ENCODE measurements at places on chromosomes 12 and 14.

DNA sequence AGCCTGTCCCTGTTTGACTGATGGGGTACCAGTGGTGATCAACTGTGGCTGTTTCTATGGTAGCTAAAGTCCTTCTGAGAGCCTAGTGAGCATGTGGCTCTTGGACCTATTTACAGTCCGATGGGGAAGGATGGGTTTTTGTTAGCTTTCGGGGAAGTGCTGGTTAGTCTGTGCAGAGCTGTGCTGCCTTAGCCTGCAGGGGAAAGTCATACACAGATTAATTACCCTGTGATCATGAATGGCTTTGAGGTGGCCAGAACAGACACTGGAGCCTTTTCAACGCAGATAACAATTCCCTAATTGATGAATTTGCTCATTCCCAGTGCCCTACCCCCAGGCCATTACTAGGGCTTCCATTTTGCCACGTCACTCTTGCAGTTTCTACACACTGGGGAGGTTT is 99.7 kb downstream of the WSCD2 start:
- DNase-seq: no peak

DNA sequence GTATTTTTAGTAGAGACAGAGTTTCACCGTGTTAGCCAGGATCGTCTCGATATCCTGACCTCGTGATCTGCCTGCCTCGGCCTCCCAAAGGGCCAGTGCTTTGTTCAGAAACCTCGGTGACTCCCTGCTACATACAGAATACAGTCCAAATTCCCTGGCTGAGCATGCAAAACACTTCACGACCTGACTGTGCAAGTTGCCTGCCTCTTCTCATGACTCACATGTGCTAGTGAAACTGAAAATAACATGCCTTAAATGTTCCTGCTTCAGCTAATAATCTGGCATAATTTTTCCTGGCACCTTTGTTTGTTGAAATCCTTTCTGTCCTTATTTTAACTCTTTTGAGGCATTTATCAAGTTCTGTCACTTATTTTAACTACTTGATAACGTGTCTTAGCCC is 8.2 kb downstream of the DMAC2L start:
- no peak for DNase-seq

GRCh38 chr12:15931590-15932053 is 20.5 kb downstream of the DERA start:
- DNase-seq: no peak

GRCh38 chr12:125249066-125249824 is 184.0 kb downstream of the AACS start:
- no peak for DNase-seq

GRCh38 chr12:20154052-20154451 is 214.3 kb upstream of the PDE3A start:
- peak; percentile 60 for DNase-seq

DNA sequence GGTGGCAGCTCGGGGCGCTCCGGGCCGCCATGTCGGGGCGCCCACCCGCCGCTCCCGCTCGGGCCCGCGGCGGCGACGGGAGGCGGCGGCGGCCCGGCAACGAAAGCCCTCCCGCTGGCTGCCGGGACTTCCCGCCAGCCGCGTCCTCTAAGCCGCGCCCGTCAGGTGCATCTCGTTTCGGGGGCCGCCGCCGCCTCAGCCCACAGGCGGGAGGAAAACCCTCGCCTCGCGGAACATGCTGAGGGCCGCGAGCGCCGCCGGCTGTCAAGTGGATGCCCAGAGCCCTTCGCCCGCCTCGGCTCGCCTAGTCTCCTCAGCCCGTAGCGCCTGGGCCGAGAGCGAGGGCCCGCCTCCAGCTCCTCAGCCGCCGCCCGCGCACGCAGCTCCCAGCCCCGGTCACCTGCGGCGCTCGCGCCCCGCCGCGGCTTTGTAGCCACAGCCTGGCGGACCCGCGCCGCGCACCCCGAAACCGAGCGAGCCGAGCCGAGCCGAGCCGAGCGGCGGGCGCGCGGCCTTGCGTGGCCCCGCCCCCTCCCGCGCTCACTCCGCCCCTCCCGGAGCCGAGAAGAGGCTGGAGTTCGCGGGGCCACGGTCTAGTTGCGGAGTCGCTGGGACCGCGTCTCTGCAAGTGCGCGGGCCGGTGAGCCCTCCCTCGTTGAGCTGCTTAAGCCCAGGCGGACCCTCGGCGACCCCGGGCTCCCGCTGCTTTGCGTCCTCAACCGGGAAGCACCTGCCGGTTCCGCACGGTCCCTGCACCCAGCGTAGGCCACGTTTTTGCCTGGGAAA is at the start of gene EML5:
EML5 (minus strand) TSS at position 481 of the 786 bp plus-strand sequence; CDS start at position 31, 450 bp downstream.
- peak; percentile 94 for DNase-seq

- no peak for DNase-seq
Observed at GRCh38 chr12:99567072-99567471, 80.5 kb upstream of the GARIN6 start.

GRCh38 chr14:50795142-50795541 is 35.8 kb downstream of the NIN start:
- DNase-seq: no peak

DNA sequence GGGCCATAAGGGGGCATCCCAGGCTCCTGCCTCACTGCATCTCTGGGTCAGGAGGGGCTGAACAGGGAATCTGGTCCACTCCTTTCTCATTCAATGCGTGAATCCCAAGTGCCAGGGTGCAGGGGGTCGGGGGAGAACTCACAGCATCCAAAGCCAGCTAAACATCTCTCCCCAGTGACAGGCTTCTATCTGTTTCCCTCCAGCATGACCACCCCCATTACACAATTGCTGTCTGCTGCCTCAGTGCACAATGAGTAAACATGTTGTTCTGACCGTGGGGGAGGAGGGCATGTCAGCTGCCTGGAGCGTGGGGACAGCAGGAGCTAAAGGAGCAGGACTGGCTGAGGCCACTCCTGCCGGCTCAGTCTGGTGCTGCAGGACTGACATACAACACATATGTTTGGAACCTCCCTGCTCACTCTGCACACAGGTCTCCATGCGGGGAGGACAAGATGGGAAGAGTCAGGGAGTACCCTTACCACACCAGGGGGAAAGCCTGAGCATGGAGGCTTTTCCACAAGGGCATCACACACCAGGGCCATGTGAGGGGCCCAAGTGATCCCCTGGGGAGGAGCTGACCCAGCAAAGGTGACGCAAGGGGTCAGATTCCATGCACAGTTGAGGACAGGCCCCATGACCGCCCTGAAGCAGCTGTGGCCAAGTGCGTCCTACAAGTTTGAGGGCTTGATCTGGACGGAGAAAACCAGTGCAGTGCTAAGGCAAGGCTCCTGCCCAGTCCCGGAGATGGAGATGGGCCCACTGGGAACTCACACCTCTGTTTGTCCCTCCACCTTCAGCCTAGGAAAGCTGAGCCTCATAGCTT is 1.4 kb downstream of the TNS2 start:
- peak; percentile 73 for DNase-seq

- DNase-seq: no peak
Observed at GRCh38 chr14:87888136-87888999, 104.6 kb downstream of the GALC start.

GRCh38 chr12:16603916-16604575 is 1.9 kb downstream of the LMO3 start:
- no peak for DNase-seq

GRCh38 chr14:78195431-78195830 is 25.3 kb downstream of the NRXN3 start:
- no peak for DNase-seq

- DNase-seq: no peak
Observed at GRCh38 chr14:48251290-48251689, 575.9 kb upstream of the MDGA2 start.

DNA sequence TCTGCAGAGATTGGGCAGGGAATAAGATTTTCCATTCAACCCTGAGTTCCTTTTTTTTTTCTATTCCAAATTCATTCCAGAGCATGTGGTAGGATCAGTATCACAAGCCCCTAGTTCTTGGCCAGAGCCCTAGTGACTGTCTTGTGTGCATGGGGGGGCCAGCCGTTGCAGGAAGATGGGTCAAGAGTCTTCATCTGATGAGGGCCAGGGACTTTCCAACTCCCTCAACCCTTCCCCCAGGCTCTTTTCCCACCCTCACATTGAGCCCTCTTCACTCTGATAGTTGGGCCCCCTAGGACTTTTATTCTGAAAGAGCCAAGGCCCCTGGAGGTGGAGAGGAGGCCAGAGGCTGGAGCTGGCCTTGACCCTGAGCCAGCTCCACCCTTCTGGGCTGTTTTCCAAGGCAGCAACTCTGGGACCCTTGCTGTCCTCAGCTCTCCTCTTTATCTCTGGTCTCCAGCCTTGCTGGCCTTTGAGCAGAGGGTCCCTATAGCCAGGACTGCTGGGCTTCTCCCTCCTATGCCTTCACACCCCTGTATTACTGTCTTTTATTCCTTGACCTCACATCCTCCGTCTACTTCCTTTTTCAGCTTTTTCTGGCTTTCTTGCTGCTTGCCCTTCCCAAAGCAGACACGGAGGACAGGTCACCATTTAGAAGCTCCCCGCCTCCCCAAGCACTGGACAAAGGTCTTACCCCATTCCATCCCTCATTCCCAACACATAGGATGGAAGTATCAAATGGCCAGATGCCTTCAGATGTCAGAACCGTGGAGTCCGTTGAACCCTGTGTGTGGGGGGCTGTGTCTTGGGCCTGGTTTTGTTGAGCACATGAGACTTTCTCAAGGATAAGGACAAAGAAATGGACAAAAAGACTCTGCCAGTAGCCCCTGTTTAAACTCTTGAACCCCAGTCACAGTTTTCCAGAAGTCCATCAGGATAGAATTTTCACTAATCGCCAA is 5.6 kb downstream of the RBP5 start:
- no peak for DNase-seq

DNA sequence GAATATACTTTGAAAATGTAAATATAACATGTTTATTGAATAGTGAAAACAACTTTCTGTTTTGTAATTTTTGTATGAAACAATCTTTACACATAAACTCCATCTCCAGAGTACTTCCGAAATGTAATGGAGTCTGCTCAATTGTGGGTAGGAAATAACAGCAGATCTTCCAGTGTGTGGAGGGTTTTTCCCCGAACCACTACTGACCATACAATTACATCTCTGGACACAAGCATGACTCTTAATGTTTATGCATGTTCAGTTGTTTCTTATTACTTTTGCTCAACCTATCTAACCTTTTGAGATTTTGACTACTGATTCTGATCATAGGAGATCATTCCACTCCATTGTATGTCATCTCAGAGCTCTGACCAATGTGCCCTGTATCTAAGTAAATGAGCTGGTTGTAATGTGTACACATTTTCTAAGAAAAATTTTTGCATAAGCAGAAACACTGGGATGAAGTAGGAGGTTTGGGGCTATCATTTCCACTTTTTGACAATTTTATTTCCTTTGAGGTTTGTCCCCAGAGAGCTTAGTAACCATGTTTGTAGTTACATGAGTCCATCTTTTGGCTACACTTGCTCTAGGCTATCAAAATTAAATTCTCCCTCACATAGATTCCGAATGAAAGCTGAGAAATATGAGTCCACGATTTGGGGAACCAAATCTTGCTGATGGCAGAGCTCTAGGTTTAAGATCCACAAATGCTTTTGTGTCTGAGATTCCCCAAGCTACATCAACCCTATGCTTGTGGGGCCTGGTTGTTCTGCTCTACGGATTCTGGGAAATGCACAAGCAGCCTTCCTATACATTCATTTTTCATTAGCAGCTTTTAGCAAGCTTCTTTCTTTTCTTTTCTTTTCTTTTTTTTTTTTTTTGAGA is 21.4 kb upstream of the CLEC4D start:
- DNase-seq: no peak

DNA sequence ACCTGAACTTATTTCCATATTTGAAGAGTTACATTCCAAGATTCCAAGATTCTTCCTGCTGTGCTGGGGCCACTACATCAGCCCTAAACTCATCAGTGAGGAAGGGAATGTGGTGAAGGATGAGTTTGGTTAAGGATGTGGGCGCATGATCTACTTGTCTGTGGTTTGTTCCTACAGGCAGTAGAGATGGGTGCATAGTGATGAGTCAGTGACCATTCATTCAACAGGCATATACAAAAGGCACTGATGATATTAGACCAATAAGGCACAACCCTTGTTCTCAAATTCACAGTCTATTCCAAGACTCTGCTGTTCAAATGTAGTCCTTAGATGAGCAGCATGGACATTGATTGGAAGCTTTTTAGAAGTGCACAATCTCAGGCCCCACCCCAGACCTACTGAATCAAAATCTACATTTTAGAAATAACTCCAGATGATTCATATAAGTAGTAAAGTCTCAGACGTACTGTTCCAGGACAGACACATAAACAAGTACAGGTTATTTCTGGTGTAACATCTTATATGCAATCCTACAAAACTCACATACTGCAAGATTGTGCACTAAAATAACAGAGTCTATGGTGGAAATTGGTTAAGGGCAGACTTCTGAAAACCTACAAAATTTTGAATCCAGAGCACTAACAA is 47.7 kb upstream of the MAP3K9 start:
- DNase-seq: no peak

DNA sequence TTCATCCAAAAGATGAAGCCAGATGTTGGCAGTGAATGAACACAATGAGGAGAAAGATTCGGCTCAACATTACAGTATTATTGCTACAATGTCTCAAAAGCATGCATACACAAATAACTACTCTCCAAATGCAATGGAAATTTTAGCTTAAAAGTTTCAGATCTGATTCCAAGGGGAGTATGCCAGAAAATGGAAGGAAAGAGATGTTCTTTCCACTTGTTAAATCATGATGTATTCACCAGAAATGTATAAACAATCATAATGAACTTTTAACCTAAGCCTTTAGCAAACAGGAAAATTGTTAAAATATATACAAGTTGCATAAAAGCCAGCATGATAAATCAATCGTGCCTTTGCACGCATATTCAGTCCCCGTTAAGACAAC is 62.1 kb downstream of the SH2B3 start:
- peak; percentile 17 for DNase-seq

DNA sequence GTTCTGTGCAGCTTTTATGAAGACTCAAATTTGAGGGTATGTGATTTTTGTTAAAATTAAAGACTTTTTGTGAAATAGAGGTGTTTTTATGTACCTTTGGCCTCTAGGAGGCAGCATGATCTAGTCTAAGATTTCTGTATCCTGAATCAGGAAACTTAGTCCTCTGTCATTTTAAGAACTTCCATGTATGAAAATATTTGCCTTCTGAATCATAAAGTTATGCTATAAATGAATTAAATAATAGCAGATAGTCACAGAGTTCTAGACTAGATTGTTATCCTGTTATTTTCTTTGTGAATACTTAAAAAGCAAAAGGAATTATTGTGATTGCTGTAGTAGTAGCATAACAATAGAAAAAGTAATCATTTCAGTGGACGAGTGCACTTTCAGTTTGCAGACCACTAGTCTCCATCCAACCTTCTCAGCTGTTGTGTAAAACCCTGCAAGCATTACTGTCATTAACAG is 56.3 kb downstream of the FGD4 start:
- peak; percentile 63 for DNase-seq

- no peak for DNase-seq
Observed at GRCh38 chr14:74488786-74489397, 4.2 kb downstream of the NPC2 start.
